ENCODE measurements at places on chromosomes 4 and X. TPM values are rescaled to one million over a fixed set of nuclear protein-coding genes. Genes with fewer than 3 reads are reported as not detected.

DNA sequence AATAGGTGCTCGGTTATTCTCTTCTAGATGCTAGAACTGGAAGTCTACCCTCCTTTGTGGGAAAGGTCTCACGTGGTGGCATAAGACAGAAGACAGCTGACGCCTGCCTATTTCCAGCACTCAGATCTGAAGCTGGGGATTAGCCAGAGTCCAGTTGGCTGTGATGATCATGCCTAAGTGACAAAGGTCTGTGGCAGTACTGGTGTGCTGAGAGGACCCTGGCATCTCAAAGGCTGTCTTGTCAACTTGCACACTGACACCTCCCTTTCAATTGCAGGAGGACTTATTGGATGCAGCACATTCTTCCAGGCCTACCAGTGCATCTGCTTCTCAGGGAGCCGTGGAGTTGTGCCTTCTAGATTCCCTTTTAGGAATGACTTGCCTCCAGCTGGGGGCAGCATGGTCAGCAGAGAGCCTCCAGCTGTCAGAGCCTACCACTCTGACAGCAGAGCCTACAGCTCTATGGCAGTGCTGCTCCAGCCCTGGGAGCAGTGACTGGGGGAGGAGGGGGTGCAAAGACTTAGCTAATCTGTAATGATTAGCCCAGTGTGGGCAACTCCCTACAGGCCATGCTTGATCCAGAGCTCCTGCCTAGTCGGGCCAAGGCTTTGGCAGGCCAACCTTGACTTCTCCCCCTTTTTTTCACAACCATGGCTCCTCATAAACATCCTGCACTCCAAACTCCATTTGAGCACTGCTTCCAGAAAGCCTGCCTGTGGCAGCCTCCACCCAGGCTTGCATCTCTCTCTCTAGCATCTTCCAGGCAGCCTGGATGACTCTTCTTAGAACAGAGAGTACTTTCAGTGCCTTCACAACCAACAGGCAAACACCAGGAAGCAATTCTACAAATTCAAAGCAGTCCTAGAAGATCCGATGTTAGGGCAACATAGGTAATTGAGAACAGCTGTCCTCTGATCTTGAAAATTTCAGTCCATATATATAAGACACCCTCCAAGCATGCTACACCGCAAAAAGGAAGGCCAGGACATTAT is 13.8 kb upstream of the FGFBP2 start:
- H3K4me1 ChIP-seq = no peaks in the 10 kb centered on the region
- H3K36me3 ChIP-seq = no peaks in the 10 kb centered on the region
- H3K4me3 ChIP-seq = no peak overlapping the region
- H3K27me3 ChIP-seq = no peaks in the 10 kb centered on the region

MYOZ2 gene
- not detected for total RNA-seq

DNA sequence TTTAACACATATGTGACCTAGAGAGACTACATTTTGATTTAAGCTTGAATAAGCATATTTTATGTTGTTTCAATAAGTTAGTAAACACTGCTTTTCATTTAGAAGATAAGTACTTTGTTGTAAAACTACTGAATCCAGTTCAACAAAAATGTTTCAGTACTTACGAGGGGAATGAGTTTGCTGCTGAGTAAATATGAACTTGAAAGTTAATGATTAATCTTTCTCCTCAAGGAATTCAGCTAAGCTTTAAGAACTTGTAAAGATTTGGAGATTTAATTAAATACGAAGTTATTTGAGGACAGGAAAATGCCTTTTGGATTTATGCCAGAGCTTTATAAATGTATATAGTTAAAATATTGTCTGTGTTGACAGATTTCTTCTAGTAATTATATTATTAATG is 933.0 kb upstream of the LCORL start:
- no peak overlapping the region for H3K4me3 ChIP-seq
- no peaks in the 10 kb centered on the region for H3K4me1 ChIP-seq
- no peak for DNase-seq
- H3K27me3 ChIP-seq = no peaks in the 10 kb centered on the region

LIMCH1 gene
- 7.9 TPM for total RNA-seq

GRCh38 chr4:111506706-111507105 is 638.5 kb upstream of the FAM241A start:
- no peaks in the 10 kb centered on the region for H3K4me1 ChIP-seq
- no peak for DNase-seq
- H3K27ac ChIP-seq = no peak overlapping the region
- no peaks in the 10 kb centered on the region for H3K36me3 ChIP-seq
- H3K4me3 ChIP-seq = no peak overlapping the region
- no peaks in the 10 kb centered on the region for H3K27me3 ChIP-seq

DNA sequence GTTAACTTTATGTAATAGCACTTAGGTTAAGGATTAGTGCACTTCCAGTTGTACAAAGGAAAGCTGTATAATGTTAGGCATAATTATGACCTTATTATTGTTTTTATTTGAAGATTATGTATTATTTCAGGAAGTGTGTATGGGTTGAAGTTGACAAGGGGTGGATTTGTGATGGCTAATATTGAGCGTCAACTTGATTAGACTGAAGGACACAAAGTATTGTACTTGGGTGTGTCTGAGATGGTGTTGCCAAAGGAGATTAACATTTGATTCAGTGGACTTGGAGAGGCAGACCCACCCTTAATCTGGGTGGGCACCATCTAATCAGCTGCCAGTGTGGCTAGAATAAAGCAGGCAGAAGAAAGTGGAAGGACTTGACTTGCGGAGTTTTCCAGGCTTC is 127.3 kb downstream of the PPARGC1A start:
- H3K27ac ChIP-seq = no peak overlapping the region
- H3K4me1 ChIP-seq = no peaks in the 10 kb centered on the region
- no peaks in the 10 kb centered on the region for H3K36me3 ChIP-seq
- no peak for DNase-seq

DNA sequence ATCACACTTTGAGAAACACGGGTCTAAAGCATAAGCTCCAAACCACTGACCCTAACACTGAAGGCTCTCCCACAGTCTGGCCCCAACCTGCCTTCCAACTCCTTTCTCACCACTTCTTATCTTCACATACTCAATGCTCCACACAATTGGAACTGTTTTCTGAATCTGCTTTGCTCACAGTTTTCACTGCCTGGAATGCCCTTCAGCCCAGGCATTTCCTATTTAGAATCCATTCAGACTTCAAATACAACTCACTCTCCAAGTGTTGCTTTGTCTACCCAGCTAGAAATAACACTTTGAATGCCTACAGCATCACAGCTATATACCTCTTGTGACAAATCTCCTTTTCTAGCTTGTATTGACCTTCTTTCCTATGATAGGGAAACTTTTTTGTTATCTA is 10.2 kb downstream of the OTUD4 start:
- H3K4me3 ChIP-seq = no peak overlapping the region
- no peaks in the 10 kb centered on the region for H3K27me3 ChIP-seq
- peaks cover 73% of the 10 kb centered on the region for H3K36me3 ChIP-seq
- no peak overlapping the region for H3K27ac ChIP-seq

DNA sequence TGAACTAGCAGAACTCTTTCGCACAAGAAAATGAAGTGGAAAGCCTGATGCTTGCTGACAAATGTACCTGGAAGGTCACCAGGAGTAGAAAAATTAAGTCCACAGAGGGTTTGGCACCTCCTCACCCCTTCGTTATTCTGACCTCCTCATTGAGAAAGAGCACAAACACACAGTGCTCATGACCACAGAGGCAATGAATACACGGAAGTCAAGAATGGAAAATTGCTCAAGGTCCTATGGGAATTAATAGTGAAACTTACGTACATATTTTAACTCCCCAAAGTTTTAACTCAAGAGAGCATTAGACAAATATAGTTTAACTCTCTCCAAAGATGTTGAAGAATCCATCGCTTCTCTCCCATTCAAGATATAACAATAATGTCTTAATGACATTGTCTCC is 83.6 kb upstream of the CAMK2D start:
- H3K4me3 ChIP-seq = no peak overlapping the region
- H3K36me3 ChIP-seq = no peaks in the 10 kb centered on the region
- no peak for DNase-seq
- no peak overlapping the region for H3K27ac ChIP-seq
- H3K27me3 ChIP-seq = no peaks in the 10 kb centered on the region

- no peaks in the 10 kb centered on the region for H3K27me3 ChIP-seq
- H3K36me3 ChIP-seq = peaks cover 12% of the 10 kb centered on the region
- no peak for DNase-seq
- no peaks in the 10 kb centered on the region for H3K4me1 ChIP-seq
- H3K27ac ChIP-seq = no peak overlapping the region
Measured at GRCh38 chr4:169649545-169650226, 29.3 kb downstream of the CLCN3 start.

UNC5C gene
- total RNA-seq = 2.0 TPM

LEF1 gene
- 1.4 TPM for total RNA-seq

- H3K4me1 ChIP-seq = no peaks in the 10 kb centered on the region
- no peak overlapping the region for H3K4me3 ChIP-seq
- no peak overlapping the region for H3K27ac ChIP-seq
- no peak for DNase-seq
- no peaks in the 10 kb centered on the region for H3K36me3 ChIP-seq
- H3K27me3 ChIP-seq = no peaks in the 10 kb centered on the region
Measured at GRCh38 chrX:45485719-45486118, 285.0 kb upstream of the DIPK2B start.

GRCh38 chr4:98524230-98524629 is 134.2 kb downstream of the TSPAN5 start:
- H3K4me3 ChIP-seq = no peak overlapping the region
- DNase-seq = no peak
- peaks cover 4% of the 10 kb centered on the region for H3K4me1 ChIP-seq
- no peaks in the 10 kb centered on the region for H3K27me3 ChIP-seq
- no peak overlapping the region for H3K27ac ChIP-seq
- no peaks in the 10 kb centered on the region for H3K36me3 ChIP-seq

- H3K27ac ChIP-seq = no peak overlapping the region
- no peak overlapping the region for H3K4me3 ChIP-seq
- no peaks in the 10 kb centered on the region for H3K36me3 ChIP-seq
Measured at GRCh38 chr4:26515936-26516335, 25.7 kb upstream of the CCKAR start.

PRPS2 gene
- total RNA-seq = 15.3 TPM

DNA sequence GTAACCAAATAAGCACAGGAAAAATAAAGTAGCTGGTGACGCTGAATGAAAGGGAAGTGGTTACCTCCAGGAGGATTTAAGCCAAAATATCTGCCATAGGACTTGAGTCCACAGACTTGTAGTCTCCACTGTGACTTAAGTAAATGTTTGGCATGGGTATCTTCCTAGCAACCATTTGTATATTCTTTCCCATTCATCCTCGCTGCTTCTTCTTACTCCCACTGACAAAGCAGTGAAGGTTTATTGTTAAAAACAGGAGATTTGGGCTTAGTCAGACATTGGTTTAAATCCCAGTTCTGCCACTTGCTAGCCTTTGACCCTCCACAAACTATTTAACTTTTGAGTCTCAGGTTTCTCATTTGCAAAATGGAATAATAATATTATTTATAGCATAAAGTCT is 22.3 kb downstream of the COL4A6 start:
- H3K27me3 ChIP-seq = no peaks in the 10 kb centered on the region
- no peak overlapping the region for H3K4me3 ChIP-seq
- H3K36me3 ChIP-seq = peaks cover 3% of the 10 kb centered on the region

GABRG1 gene
- total RNA-seq = 0.09 TPM

GRCh38 chr4:79445371-79445781 is 37.3 kb upstream of the GK2 start:
- no peaks in the 10 kb centered on the region for H3K36me3 ChIP-seq
- H3K4me1 ChIP-seq = no peaks in the 10 kb centered on the region
- no peak overlapping the region for H3K27ac ChIP-seq
- H3K4me3 ChIP-seq = no peak overlapping the region
- peak; percentile 52 for DNase-seq
- H3K27me3 ChIP-seq = no peaks in the 10 kb centered on the region

DNA sequence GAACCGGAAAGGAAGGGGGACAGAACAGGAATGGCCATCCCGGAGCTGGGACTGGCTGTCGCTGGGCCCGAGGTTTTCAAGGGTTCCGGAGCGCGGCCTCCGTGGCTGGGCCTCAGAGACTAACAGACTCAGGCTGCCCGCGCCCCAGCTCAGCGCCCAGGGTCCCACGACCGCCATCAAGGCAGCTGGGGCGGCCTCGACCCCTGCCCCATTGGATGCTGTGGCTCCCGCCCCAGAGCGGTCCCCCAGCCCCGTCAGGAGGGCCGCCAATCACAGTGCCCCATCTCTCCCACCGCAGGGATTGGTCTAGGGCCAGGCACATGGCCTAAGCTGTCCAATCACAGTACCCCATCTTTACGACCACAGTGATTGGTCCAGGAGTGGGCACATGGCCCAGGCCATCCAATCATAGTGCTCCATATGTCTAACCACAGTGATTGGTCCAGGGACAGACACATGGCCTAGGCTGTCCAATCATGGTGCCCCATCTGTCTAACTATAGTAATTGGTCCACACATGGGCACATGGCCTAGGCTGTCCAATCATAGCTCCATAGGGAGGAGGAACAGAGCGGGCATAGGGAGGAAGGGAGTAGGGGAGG is 105.3 kb upstream of the NKX1-1 start:
- peaks cover 18% of the 10 kb centered on the region for H3K27me3 ChIP-seq
- no peak overlapping the region for H3K4me3 ChIP-seq
- peak; percentile 74 for DNase-seq
- no peak overlapping the region for H3K27ac ChIP-seq

CXCL1 gene
- total RNA-seq = not detected

DNA sequence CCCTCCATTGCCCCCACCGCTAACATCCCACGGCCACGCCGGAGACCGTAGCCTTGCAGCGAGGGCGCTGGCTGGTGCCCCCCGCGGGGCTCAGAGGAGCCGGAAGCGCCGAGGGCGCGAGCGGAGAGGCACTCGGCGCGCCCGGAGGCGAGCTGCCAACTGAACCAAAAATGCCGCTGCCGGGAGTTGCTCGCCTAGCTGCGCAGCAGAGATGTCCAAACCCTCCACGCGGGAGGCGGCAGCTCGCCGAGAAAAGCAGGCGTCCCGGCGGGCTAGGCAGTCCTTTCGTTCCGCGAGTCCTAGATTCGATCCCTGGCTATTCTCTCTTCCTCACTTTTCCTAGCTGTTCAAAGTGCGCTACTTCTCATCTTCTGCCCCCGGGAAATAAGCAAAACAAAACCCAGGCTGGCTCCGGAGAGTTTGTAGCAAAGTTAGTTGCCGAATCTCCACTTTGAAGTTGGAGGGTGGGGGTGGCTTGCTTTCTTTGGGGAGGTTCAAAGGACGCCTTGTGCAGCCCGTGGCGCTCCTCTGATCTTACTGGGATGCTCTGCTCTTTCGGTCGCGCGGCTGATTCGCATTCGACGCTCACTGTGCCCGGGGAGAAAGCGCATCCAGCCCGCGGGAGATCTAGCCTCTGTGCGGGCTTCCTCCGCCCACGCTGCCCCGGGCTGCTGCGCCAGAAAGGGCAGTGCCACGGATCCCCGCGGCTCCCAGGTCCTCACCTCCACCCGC is 723 bp downstream of the NKX6-1 start:
- H3K4me3 ChIP-seq = peak overlapping the region; percentile 82
- DNase-seq = peak; percentile 78
- H3K36me3 ChIP-seq = no peaks in the 10 kb centered on the region
- H3K4me1 ChIP-seq = peaks cover 8% of the 10 kb centered on the region
- H3K27me3 ChIP-seq = peaks cover 100% of the 10 kb centered on the region

DNA sequence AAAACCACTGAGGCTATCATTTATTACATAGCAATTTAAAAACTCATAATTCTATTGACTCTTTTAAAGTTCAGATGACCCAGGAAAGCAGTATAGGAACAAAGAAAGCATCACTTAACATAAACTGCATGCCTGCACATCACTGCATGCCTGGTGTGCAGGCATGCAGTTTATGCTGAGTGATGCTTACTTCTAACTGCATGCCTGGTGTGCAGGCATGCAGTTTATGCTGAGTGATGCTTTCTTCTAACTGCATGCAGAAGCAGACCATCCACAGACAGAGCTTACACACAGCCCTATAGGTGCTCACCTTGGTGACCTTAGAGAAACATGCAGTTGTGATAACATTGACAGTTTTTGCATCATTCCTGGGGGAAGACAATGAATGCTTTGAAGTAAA is 17.0 kb downstream of the SDAD1 start:
- H3K27me3 ChIP-seq = no peaks in the 10 kb centered on the region
- no peak overlapping the region for H3K27ac ChIP-seq
- peaks cover 89% of the 10 kb centered on the region for H3K36me3 ChIP-seq
- no peak overlapping the region for H3K4me3 ChIP-seq
- no peak for DNase-seq
